ENCODE measurements at places on chromosomes 4 and X.

GRCh38 chr4:148693913-148694649 lies 251.9 kb upstream of the NR3C2 start:
- DNase-seq: no peak

DNA sequence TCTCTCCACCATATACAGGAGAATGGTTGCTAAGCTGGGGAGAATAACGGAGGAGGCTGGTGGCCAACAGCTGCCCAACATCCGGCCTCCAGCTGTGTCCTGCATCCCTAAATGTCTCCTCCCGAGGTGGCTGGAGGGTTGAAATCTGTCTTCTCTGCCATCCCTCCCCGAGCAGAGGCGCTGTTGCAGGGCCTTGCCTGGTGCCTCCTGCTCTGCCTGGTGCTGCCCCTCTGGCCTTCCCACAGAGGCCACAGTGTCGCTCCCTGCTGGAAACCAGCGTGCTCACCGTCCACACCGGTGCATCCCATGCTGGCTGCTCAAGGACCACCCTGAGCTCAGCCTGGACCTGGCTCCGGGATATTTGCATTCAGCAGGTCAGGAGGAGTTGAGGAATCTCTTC lies 115.2 kb downstream of the ENPP6 start:
- DNase-seq: no peak

- DNase-seq: no peak
Measured at GRCh38 chr4:85734424-85734831, 259.5 kb downstream of the ARHGAP24 start.

DNA sequence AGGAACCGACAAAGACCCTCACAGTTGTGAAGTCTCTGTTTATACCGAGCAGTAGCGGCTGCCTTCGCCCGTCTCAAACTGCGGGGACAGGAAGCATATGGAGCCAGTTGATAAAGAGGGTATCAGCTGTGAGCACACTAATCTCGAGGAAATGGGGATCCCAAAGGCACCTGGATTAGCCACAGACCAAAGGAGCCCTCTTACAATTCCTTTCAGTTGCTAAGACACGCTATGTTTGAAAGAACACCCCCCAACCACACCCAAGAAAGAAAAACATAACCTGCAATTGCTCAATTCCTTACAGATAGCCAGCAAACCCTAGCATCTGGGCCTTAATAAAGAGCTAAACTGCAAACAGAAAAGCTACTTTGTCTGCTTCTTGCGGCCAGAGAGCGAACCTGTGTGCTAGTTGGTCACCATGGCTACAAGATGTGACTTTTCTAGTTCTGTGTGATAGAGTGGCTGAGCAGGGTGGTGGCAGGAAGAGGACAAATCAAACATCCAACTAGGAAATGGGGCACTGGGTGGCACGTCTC lies 23.3 kb upstream of the CHRNA9 start:
- DNase-seq: no peak

DNA sequence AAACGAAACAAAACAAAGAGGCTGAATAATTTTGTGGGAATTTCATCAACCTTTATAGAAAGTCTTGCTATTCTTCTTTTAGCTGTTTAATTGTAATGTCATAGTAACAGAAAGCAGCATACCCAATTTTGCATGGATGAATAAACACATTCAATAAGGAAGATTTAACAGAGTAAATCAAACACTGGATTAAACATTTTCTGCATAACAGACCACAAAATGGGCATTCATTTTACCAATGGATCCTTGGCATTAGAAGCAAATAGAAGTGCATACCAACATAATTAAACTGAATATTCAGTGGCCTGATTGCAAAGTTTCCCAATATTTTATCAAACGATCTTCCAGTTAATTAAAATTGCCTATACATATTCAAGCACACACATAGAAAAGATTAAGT lies 4.4 kb upstream of the CHM start:
- no peak for DNase-seq

DNA sequence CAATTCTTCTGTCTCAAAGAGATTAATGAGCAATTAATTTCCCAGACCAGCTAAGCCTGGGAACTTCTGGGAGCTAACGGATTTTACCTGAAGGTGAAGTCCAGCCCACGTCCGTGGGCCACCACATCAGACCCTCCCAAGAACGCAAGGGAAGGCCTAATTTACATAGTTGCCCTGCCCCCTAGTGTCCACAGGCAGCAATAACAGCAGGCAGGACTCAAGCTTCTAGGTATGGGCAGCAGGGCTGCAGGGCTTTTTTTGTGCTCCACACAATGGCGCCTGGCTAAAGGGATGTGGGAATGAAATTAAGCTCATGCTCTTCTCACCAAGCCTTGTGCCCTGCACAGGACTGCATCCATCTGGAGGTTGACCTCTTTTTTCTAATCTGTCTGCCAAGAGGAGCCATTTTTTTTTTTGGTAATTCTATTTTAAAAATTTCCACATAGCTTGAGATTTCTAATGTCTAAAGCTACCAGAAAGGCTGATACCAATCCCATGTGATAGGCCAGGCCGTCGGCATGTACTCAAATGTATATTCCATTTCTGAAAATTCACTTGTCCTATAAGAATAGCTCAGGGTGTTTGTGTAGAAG lies 111.9 kb upstream of the TMEM164 start:
- DNase-seq: peak; percentile 5

- no peak for DNase-seq
Measured at GRCh38 chr4:188372829-188373228, 233.6 kb downstream of the TRIML1 start.

DNA sequence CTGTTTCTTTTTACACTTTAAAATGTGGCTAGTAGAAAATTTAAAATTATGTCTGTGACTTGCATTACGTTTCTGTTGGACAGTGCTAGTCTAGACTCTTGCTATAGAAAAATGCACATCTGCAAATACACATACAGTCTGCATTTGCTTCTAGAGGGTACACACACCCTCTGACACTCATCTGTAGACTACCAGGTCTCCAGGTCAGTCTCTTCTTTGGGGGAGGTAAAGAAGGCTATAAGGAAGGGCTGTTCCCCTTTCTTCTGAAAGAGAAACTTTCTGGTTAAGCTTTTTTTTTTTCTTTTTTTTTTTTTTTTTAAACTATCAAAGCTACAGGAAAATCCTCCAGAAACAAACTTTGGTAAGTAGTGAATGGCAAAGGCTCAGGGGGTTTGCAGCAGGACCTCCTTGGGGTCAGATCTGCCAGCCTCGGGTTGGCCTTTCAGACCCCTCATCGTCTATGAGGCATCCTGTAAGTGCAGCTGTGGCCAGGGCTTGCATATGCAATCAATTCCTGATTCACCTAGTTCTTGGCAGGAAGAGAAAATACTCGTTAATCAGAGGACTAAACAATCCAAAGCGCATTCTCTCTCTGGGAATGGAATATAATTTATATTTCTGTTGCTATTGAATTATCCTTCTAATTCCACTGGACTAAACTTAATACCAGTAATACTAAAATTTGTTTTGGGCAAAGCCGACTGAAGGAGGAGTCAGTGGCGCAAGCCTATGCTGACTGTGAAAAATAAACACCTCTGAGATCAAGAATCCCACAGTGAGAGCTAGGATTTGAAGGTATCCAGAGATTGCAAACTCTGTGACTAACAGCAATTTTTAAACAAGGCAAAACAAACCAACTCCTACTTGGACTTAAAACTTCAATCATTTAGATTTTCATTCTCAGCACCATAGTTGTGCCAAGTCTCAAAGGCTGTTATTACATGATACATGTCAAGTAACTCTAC lies 109.3 kb upstream of the TBC1D9 start:
- DNase-seq: no peak

All from stimulated activated CD4-positive, alpha-beta T cell treated with anti-CD3 and anti-CD28 coated beads, Interleukin-1b, Interleukin-23, amount 100 ng/mL, for 1 hour (primary cell).